Activated T-cell treated with anti-CD3 and anti-CD28 coated beads, Interleukin-2, amount 50 U/mL, for 72 hours (primary cell): ENCODE measurements at places on chromosomes 3 and 15.

GRCh38 chr15:70428211-70428822 is 330.6 kb upstream of the TLE3 start:
- DNase-seq: no peak

- no peak for DNase-seq
Observed at GRCh38 chr3:183814240-183814639, 11.1 kb downstream of the MAP6D1 start.

- DNase-seq: no peak
Observed at GRCh38 chr15:29205186-29205585, 64.4 kb downstream of the NSMCE3 start.

- no peak for DNase-seq
Observed at GRCh38 chr3:14558029-14558428, 17.9 kb upstream of the GRIP2 start.

DNA sequence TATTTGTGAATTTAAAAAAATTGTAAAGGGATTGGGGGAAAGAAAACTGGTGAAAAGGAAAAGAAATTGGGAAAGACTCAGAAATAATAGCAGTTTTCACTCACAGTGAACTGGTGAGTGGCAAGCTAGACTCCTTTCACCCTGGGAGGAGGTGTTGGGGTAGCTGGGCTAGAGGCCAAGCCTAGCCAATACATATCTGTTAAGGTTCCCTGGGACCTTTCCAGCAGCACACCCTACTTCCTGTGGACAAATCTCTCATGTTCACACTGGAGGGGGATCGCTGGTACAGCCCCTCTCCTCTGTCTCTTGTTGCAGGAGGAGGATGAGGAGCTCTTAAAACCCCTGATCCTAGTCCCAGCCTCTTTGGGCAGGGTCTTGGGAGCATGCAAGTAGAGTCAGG is 3.7 kb upstream of the RPP25 start:
- no peak for DNase-seq
